ENCODE measurements at places on chromosomes 7 and 10.

- no peak for DNase-seq
Measured at GRCh38 chr10:67666416-67667034, 29.5 kb downstream of the CTNNA3 start.

- no peak for DNase-seq
Measured at GRCh38 chr7:100435401-100436304, 644 bp downstream of the PPP1R35 start.

DNA sequence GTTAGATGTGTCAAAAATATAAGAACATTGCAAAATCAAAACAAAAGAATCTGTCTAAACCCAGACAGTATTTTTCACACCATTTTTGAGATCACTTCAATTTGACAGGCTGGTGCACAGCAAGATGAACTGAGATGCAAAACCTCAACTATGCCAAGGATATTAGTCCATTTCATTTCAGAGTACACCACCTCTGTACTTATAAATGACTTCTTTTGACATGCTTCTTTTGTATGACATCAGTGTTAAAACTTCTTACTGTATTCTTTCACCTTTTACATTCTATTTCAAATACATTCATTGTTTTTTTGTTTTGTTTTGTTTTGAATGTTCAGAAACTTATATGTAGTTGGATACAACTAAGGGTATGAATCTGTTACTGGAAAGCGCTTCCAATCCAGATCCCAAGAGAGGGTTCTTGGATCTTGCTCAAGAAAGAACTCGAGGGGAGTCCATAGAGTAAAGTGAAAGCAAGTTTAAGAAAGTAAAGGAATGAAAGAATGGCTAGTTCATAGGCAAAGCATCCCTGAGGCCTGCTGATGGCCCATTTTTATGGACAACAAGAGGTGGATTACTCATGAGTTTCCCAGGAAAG lies 23.5 kb upstream of the GPR141 start:
- DNase-seq: no peak

DNA sequence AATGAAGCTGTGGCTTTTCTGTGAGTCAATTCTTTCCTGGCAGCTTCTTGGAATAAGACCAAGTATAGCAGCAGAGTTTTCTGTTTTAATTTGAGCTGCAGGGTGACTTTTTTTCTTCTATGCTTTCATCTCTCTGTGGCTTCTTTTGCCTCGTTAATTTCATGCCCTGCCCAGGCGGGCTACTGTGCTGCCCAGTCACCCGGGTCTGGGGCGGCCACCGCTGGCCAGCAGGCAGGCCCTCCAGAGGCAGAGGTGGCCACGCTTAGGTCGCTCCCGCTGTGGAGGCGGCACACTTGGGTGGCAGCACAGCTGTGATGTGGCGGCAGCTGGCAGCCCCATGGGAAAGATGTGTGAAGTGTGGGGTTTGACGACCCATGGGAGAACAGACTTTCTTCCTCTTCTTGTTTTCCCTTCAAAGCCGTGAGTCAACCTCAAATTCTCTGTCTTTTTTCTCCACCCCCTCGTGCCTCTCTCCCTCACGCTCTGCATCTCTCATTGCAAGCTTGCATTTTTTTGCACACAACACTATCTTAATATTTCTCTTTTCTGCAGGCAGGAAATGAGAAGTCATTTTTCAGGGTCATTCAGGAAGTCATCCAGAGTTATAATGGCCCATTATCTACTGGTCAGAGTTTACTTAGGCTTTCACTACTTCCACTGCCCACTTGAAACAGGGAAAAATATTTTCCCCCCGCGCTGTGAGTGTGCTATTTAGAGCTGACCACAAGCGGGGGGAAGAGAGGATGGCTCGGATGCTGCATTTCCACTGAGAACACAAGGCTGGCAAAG lies 67.8 kb downstream of the EGFR start:
- no peak for DNase-seq

GRCh38 chr10:126939706-126940105 lies 34.5 kb downstream of the DOCK1 start:
- no peak for DNase-seq

- no peak for DNase-seq
Measured at GRCh38 chr10:74234569-74234968, 83.5 kb downstream of the ADK start.

GRCh38 chr10:118447478-118448270 lies 105.5 kb upstream of the FAM204A start:
- no peak for DNase-seq

- no peak for DNase-seq
Measured at GRCh38 chr10:16562891-16563290, 41.2 kb upstream of the C1QL3 start.

DNA sequence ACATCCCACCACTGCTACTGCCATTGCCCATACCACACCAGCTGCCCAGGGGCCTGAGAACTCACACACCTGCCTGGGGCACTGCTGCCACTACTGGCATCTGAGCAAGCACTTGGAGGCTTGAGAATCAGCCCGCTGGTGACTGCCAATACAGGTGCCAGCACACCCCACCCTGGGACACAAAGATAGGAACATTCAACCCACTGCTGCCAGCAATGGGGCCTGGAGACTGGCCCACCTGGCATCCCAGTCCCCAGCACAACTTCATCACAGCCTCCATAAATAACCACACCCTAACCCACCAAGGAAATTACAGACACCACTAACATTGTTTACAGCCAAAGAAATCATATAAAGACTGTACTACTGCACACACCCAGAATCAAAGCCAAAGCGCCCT lies 115.9 kb downstream of the SLC16A9 start:
- DNase-seq: no peak

GRCh38 chr7:140008755-140009610 lies 53.8 kb downstream of the PARP12 start:
- DNase-seq: no peak

- no peak for DNase-seq
Measured at GRCh38 chr7:11458736-11459483, 373.1 kb downstream of the THSD7A start.

GRCh38 chr10:77907900-77908717 lies 18.4 kb downstream of the DLG5 start:
- no peak for DNase-seq

GRCh38 chr7:156611014-156612010 lies 29.3 kb upstream of the RNF32 start:
- no peak for DNase-seq

GRCh38 chr10:23439452-23439960 lies 631 bp downstream of the OTUD1 start:
- no peak for DNase-seq

DNA sequence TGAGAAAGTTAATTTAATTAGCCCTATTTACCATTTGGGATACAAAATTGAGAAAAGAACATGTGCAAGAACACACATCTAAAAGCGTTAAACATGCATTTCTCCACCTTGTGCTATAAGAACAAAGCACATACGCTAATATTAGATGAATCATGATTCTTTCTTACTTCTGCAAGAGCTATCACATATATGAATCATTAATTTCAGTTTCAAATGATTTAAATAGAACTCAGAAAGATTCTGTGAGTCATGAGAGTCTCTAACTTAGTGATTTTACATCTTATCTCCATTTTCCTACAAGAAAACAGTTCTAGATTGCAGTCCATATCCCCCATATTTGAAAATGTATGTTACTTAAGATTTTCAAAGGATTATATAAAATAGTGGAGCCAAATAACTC lies 173.9 kb downstream of the RNLS start:
- no peak for DNase-seq

GRCh38 chr10:77417359-77417758 lies 220.2 kb downstream of the KCNMA1 start:
- no peak for DNase-seq

DNA sequence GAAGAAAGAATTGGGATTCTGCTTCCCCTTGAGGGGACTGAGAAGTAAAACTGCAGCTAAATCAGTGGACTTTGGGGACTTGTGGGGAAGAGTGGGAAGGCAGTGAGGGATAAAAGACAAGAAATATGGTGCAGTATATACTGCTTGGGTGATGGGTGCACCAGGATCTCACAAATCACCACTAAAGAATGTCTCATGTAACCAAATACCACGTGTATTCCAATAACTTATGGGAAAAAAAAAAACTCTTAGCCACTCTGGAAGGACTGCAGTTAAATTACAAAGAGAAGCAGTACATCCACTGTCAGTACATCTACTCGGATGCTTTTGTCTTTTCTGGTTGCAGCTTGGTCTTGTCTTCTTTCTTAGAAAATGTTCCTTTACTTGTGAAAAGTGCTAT lies 27.4 kb upstream of the GOT1 start:
- DNase-seq: no peak

DNA sequence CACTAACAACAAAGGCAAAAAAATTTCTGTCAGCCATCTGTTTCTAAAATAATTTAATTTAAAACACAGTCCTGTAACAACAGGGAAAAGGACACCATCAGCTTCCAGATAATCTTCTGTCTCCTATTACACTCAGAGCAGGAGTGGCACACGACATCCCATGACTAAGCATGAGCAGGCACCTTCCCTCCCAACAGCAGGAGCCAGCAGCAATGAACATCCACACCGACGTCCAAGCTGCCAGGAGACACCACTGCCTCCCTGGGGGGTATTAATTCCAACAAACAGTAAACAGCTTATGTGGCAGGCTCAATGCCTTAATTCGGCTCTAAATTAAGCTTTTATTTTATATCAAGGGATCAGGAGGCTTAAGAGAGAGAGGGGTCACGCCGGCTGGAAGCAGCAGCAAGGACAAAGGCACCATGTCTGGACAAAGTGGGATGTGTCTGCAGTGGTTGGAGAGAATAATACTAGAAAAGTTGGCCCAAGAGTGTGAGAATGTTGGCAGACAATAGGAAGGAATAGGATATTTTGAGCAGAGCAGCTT lies 45.7 kb downstream of the KIAA1549 start:
- no peak for DNase-seq

GRCh38 chr7:18497082-18497481 lies 1.5 kb downstream of the HDAC9 start:
- DNase-seq: no peak

- DNase-seq: no peak
Measured at GRCh38 chr10:75593692-75594556, 162.5 kb downstream of the LRMDA start.

GRCh38 chr7:47418601-47419309 lies 163.2 kb downstream of the TNS3 start:
- no peak for DNase-seq

DNA sequence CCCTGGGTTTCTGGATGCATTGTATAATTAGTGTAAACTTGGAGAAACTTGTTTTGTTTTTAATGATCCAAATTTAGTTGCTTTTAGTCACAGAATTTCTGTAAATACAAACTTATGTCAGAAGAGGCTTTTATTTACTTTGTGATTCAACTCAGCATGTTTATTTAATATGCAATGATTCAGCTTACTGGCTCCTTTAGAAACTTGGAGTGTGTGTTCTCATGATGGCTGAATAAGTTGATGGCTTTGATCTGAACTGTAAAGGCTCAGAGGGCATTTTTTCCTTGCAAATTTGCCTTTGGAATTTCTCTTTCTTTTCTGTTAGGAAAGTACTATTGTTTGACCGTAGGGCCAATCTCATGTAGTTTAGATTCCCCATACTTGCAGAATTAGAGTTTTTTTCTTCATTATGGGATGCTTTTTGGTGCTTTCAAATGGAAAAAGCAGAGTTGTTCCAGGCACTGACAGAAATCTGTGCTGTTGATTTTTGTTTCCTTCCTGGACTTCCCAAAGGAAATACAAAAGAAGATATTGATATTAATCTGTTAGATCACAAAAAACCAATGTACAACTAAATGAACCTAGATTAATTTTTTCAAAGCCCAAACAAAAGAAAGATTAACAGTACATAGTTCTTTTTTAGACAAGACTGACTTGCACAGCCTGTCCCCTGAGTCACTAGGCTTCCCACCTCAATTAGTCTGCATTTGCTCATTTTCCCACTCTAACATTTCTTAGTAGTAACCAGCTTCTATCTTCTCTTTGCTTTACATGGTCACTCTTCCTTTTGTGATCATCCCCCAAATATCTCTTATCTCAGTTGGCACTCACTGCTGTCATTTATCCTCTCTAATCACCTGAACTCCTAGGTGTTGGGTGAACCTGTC lies 96.8 kb upstream of the AGR3 start:
- no peak for DNase-seq

DNA sequence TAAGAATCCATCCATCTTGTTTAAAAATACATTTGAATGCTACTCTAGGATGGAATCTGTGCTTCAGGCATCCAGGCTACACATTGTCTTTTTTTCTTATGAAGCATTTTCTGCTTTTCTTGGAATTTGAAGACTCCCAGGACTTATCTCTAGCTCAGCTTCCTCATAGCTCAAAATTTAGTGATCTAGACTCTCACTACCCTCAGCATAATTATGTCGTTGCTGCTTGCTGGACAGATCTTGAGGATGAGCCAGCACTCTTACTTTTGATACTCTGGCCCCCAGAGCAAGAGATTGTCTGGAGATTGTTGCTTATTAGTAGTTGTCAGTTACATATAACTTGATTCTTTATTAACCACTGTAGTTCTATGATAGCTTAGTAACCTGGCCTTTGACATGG lies 83.3 kb upstream of the FGL2 start:
- DNase-seq: no peak

DNA sequence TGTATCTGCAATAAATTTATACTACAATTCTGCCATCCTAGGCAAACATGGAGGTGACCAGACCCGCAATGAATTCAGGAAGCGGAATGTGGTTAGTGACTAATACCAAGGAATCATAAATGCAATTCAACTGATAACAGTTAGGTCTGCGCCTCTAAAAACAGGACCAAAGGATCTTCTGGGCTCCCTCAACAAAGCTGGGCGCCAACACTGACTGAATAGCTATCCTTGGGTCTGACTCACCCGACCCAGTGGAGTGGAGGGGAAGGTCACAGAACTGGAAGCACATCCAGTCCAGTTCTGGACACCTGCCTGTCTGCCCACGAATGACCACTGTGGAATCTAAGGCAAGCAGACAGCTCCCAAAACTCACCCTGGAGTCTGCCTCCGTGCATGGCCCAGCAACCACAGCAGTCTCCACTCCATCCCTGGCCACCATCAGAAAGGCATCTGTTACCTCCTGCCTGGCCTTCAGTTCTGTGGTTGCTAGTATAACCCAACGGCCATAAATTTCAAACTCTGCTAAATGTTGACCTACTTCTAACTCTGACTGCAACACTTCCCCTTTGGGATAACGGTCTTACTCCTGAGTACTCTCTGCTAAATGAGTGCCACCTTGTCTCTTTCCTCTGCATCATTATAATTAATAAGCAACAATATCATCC lies 43.0 kb upstream of the DLX6 start:
- DNase-seq: no peak

DNA sequence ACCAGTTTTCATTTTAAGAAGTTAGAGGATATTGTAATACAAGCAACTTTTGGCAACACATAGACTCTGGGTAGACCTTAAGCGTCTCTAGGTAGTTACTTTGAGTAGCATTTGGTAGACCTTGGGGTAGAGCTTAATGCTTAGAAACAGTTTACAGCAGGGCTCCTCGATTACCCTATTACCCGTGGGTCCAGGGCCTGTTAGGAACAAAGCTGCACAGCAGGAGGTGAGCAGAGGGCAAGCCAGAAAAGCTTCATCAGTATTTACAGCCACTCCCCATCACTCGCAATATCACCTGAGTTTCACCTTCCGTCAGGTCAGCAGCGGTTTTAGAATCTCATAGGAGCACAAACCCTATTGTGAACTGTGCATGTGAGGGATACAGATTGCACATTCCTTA lies 173.5 kb downstream of the TSPAN12 start:
- no peak for DNase-seq

GRCh38 chr10:867807-868206 lies 63.7 kb downstream of the LARP4B start:
- DNase-seq: no peak
